ENCODE measurements at places on chromosomes 11 and 22.
A peak's percentile ranks its signal among the peaks of the same experiment; 100 is the strongest.

DNA sequence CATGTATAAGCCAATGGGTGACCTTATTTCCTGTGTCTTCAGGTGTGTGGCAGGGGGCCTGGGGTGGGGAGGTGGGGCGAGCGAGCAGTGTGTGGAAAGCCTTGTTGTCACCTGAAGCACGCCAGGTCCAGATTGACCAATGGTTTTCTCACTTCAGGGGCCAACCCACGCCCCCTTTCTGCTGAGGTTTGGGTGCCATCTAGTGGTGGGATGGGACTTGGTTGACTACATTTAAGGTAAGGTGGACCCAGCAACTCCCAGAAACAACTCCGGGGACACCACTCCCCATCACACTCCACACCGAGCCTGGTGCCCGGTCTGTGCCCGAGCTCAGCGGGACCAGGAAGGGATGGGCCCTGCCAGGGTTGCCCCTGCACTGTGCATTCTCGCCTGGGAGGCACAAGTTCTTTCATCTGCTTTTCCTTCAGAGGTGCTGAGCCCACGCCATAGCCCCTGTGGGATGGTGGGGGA lies 40.0 kb downstream of the TPCN2 start:
- peak; percentile 83 for DNase-seq

GRCh38 chr11:34633640-34633989 lies 12.7 kb downstream of the EHF start:
- DNase-seq = no peak

GRCh38 chr11:2853997-2854560 lies 31.5 kb downstream of the CDKN1C start:
- DNase-seq = no peak

- no peak for DNase-seq
Measured at GRCh38 chr11:2366733-2367132, 10.4 kb upstream of the CD81 start.

DNA sequence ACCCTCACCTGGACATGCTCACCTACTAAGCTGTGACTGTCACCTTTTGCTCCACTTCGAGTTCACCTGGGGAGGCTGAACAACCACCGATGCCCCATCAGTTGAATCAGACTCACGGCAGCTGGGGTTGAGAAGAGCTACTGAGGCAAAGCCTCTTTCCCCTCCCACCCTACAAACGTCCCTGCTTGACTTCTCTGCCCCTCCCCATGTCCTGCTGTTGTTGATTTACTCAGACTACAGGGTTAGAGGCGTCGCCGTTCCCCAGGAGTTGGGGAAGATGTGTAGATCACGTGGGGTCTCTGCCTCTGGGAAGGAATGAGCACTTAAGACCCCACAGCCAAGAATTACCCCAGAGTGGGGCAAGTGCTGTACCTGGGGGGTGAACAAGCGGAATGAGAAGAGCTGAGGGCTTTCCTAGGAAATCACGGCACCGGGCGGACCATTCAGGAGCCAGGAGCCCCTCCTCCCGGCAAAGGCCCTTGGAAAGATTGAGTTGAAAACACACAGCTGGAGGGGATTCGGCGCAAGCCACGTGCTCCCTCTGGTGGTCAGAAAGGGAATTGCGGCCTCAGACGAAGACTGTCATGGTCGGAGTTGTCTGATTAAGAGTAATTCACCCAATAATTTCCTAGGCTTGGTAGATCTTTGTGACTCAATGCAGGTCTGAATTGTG lies 7.0 kb downstream of the FXYD2 start:
- peak; percentile 78 for DNase-seq

DNA sequence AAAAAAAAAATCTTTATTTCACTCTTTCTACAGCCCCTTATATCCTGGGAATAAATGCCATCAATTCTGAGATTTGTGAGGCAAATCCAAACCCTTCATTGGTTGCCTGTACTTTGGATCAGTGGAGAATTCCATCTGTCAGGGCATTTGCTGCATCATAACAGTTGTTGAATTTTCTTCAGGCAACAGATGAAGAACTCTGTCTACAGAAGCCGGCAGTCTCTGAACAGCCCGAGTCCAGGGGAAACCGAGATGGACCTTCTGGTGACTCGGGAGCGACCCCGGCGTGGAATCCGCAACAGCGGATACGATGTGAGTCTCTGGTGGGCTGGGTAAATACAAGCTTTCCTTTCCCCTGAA lies 82.3 kb downstream of the C11orf91 start:
- no peak for DNase-seq

DNA sequence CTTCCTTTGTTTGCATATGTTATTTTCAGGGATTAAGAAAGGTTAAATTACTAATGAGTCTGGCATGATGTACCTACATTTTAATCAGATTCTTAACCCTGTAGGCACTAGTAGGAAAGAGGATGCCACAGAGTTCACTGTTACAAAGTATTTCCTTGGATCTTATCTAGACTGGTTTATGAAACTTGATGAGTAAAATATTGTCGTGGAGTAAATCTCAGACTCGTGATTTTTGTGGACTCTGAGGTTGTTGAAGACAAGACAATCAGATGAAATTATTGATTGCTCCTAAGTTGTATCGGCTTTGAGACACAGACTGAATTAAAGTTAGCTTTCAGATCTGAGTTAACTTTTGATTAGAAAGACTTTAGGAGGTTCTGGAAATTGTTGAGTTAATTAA lies 6.0 kb downstream of the KMT2A start:
- DNase-seq = no peak

DNA sequence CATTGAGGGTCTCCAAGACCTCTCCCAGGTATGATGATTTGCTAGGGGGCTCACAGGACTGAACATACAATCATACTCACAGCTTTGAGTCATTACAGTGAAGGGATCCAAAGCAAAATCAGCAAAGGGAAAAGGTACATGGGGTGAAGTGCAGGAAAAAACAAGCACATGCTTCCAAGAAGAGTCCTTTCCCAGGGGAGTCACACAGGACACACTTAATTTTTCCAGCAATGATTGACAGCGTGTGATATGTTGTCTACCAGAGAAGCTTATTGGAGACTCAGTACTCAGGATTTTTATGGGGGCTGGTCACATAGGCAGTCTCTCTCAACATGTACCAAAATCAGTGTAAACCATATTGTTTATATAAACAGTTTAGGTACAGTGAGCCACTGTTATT lies 25.3 kb downstream of the CUL5 start:
- no peak for DNase-seq

GRCh38 chr22:45204241-45204640 lies 36.5 kb downstream of the KIAA0930 start:
- DNase-seq = no peak

GRCh38 chr11:68137833-68138232 lies 16.6 kb upstream of the CHKA start:
- no peak for DNase-seq

DNA sequence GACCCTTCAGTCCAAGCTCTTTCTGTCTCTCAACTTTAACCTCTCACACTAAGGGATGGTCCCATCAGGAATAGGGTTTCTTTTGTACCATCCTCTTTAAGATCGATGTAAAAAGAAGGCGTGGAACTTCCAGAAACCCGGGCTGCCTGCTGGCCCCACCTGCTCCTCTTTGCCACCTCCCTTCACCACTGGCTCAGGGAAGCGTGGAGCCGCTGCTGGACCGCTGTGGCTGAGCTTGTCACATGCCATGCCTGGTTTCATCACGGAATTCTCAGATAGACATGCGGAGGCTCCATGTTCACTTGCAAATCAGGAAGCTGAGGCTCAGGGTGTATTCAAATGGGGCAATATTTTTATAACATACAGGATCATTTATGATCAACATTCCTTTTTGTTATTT lies 399.7 kb downstream of the BRD1 start:
- DNase-seq = no peak

DNA sequence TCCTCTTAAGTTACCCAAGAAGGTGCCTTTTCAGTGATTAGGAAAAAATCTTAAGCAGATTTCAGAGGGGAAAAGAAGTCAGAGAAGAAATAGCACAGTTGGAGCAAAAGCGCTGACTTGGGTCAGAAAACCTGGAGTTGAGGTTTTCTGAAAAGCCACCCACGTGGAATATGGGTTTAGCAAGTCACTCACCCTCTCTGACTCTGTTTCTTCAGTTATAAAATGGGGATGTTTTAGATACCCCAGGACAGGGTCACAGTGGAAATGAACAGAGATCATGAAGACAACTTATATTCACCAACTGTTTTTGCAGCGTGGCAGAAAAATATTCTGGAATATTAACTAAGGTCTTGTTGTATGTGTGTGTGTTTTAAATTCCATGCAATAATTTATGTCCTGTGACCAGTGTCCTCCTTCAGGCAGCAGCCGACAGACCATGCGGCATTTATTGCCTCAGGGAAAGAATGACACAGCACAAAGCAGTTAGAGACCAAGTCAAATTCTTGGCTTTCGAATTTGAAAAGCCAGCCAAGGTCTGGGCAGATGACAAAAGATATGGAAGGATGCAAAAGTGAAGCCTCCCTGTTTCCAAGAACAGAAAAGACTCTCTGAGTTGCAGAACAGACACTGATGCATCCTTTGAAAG lies 119.9 kb downstream of the MIAT start:
- peak; percentile 60 for DNase-seq

DNA sequence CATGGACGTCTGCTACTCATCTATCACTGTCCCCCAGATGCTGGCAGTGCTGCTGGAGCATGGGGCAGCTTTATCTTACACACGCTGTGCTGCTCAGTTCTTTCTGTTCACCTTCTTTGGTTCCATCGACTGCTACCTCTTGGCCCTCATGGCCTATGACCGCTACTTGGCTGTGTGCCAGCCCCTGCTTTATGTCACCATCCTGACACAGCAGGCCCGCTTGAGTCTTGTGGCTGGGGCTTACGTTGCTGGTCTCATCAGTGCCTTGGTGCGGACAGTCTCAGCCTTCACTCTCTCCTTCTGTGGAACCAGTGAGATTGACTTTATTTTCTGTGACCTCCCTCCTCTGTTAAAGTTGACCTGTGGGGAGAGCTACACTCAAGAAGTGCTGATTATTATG lies 9.2 kb upstream of the OR9Q2 start:
- DNase-seq = no peak

- peak; percentile 82 for DNase-seq
Measured at GRCh38 chr11:46238078-46238966, 39.1 kb upstream of the CREB3L1 start.

- DNase-seq = no peak
Measured at GRCh38 chr22:38189104-38189503, 7.5 kb upstream of the PLA2G6 start.

GRCh38 chr11:67421430-67422031 lies 6.1 kb downstream of the CARNS1 start:
- DNase-seq = no peak

GRCh38 chr11:127130321-127130720 lies 129.8 kb upstream of the KIRREL3 start:
- no peak for DNase-seq

- DNase-seq = no peak
Measured at GRCh38 chr11:72347691-72348090, 86.6 kb downstream of the CLPB start.

DNA sequence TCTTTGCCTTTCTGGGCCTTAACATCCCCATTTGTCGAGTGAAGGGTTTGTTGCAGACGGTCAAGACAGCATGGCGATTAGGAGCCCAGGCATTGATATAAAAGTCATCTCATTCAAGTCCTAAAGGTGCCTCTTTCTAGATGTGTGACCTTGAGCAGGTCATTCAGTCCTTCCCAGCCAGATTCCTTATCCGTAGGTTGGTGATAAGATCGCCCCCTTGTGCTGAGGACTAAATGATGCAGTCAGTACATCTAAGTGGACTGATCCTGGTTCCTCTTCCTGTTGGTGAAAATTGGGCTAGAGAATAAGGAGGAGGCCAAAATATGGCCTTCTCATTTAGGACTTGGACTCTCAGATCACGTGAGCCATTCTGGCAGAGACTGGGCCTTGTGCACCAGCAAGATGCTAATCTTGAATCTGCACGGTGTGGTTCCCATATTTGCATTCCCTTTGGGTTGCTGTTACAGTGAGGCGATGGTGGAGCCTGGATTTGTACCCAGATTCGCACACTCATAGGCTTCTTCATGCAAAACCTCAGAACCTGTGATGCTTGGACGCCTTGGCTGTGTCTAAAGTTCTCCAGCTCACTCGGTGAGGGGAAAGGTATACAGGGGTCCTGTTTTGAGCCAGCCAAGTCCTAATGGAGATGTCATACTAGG lies 156.8 kb downstream of the MYO18B start:
- no peak for DNase-seq

DNA sequence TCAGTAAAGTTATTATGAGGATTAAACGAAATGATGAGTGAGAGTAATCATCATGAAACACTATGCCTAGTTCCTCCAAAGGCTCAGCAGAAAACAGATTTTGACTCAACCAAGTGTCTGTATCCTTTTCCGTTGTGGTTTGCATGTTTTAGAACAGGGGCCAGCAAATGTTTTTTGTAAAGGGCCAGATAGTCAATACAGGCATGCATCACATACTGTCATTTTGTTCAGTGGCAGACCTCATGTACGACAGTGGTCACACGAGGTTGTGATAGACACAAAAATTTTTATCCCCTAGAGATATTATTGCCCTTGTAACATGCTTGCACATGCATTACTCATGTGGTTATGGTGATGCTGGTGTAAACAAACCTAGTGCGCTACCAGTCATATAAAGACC lies 81.9 kb upstream of the SLC25A18 start:
- DNase-seq = no peak

DNA sequence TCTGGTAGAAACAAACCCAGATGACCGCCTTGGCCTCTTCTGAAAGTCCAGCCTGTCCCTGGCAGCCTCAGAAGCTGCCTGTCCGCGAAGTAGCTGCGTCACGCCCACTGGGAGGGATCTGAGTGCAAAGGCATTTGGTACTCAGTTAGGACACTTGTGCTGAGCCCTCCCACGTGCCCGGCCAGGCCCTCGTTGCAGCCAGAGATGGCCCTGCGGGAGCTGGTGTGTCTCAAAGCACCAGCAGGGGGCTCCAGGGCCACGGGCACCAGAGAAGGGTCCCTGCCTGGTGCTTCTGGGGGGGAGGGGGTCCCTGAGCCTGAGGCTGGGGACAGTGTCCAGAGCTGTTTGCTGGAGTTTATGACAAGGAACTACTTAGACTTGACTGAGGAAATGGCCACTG lies 5.8 kb downstream of the SELENOO start:
- peak; percentile 55 for DNase-seq
